ENCODE measurements at places on chromosomes 5 and 9.

DNA sequence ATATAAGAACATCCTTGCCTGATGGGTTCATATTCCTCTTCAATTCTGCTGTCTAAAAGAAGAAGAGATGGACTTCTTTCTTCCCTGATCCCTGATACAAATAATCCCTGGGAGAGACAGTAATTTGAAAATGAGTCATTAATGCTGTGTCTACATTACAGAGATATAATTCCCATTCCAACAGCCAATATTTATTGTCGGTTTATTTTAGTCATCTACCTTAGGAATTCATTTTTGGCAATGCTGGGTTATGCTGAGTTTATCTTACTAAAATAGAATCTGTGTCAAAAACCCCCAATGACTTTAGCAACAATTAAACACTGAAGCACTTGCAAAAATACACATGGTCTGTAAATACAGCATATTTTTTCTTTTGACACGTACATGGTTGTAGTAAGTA is 23.9 kb downstream of the ZNF474 start:
- DNase-seq = no peak

- no peak for DNase-seq
These were observed 23.4 kb downstream of the ANXA6 start for GRCh38 chr5:151134228-151134627.

- DNase-seq = no peak
These were observed 1495.8 kb downstream of the EFNA5 start for GRCh38 chr5:106174903-106175302.

- no peak for DNase-seq
These were observed 1203.2 kb downstream of the CDH12 start for GRCh38 chr5:21649969-21650368.

- DNase-seq = peak; percentile 11
These were observed 1.2 kb downstream of the PRRT1B start for GRCh38 chr9:131546336-131547084.

DNA sequence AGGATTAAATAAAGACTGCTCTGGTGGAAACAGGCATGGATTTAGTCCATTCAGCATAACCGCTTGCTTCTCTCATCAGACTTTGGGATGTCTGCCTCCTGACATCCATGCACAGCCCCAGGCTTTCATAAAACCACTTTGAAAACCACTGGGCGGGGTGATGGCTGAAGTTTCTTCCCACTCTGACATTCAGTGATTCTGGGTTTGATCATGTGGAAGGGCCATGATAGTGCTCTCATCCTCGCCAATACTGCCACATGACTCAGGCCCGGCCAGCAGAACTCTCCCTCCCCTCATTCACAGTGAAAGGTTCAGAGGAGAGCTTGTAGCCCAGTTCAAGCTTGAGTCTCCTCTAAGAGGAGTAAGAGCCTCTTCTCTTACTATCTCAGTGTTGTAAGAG is 29.6 kb upstream of the GLRA1 start:
- DNase-seq = no peak

- no peak for DNase-seq
These were observed 122.2 kb upstream of the ACOT12 start for GRCh38 chr5:81516091-81516490.

DNA sequence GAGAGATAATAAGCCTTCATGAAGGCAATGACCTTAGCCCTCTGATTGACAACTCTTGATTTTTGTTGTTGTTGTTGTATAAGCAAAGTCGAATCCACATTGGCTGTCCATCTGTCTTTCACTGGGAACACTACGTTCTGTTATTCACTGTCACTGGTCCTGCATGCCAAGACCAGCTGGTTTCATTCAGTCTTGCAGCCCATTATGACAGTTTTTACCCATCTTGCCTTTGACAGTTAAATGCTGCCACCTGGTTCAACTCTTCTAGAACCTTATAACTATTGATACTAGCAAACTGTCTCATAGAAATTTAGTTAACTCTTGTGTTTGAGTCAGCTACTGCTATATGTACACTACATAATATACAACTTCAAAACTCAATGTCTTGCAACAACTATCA is 382.3 kb upstream of the CDH10 start:
- no peak for DNase-seq

GRCh38 chr5:21701317-21701716 is 1151.8 kb downstream of the CDH12 start:
- no peak for DNase-seq

GRCh38 chr5:140977003-140977402 is 10.7 kb downstream of the PCDHAC2 start:
- no peak for DNase-seq

DNA sequence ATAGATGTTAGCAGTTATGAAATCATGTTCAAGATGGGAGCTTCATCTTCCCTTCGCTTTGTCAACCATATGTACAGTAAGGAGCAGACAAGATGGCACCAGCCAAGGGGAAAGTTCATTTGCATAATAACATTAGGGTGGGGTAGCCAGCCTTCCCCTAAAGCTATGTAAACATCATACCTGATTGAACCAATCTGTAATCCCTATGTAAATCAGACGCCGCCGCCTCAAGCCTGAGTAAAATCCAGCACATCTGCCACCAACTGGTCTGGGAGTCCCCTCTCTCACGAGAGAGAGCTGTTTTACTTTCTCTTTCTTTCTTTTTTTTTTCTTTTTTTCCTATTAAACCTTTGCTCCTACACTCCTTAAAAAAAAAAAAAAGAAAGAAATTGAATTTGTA is 30.8 kb upstream of the REEP2 start:
- peak; percentile 2 for DNase-seq

- DNase-seq = no peak
These were observed 291.5 kb upstream of the TRPC7 start for GRCh38 chr5:136656811-136657210.

GRCh38 chr5:1107167-1108022 is 4.5 kb downstream of the SLC12A7 start:
- no peak for DNase-seq

DNA sequence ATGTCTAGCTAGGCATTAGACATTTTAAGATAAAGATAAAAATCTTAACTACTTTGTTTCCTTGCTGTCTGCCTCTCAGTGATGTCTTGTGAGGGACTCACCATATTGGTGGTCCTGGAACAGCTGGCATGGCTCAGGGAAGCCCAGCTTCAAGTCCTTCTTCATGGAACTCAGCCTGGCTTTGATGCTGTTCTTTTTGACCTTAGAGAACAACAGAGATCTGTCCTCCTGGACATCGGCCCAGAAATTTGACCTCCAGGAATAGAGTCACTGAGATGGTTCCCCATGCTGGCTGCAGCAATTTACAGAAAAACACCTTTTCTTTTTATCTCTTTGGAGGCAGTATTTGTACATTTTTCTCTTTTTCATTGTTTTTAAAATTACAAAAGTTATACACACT is 235.5 kb upstream of the WWC1 start:
- DNase-seq = no peak

- no peak for DNase-seq
These were observed 119.7 kb upstream of the RPS23 start for GRCh38 chr5:82397741-82398320.

- no peak for DNase-seq
These were observed 160.4 kb upstream of the MPDZ start for GRCh38 chr9:13439685-13440476.

GRCh38 chr5:147040856-147041255 is 162.3 kb upstream of the PPP2R2B start:
- DNase-seq = no peak

GRCh38 chr5:179605026-179605833 is 18.2 kb downstream of the HNRNPH1 start:
- no peak for DNase-seq

GRCh38 chr9:138046641-138047301 is 169.2 kb downstream of the CACNA1B start:
- no peak for DNase-seq
